ENCODE measurements at places on chromosomes 12 and 14.

DNA sequence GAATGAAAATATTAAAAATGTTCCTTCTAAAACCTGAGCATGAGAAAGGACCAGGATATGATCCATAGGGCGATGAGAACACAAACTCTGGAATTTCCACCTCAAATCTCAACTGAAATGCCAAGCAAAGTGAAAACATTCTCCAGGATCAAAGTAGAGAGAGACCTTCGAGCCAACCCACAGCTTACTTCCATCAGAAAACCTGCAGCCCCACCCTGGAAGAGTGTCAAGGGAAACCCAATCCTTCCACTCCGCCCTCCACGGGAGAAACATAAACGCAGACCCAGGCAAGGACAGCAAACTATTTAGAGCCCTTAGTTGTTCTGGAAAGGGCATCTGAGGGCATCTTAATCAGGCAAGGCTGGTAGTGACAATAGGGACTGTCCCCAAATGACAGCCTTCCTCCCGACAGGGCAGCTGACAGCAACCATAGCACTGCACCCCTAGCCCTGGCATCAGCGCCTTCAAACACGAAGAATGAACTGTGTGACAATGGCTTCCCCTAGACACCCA, 21.8 kb downstream of the SLC15A4 start:
- H3K27me3 ChIP-seq, result no peaks in the 10 kb centered on the region
- H3K4me1 ChIP-seq, result no peaks in the 10 kb centered on the region
- no peak overlapping the region for H3K4me3 ChIP-seq
- DNase-seq, result peak; percentile 2
- H3K27ac ChIP-seq, result no peak overlapping the region

- no peaks in the 10 kb centered on the region for H3K27me3 ChIP-seq
- no peaks in the 10 kb centered on the region for H3K4me1 ChIP-seq
- no peak overlapping the region for H3K27ac ChIP-seq
- H3K4me3 ChIP-seq, result no peak overlapping the region
Observed at GRCh38 chr14:75800792-75801191, 139.7 kb downstream of the TTLL5 start.

DNA sequence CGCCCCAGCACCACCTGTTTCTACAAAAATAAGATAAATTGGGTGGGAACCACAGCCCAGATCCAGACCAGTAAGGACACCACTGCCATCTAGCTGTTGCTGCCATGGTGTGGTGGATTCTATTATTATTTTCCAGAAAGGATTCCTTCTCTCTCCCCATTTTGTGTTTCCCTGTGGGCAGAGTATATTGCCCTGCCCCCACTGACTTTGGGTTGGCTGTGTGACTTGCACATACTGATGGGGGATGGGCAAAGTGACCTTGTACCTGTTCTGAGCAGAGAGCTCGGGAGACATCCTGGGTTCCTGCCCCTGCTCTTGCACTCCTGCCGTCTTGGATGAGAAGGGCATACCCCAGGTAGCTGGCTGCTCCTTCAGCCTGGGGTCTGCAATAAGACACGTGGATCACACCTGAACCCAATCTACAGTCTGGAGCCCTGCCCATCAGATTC, 24.3 kb downstream of the MOAP1 start:
- peaks cover 6% of the 10 kb centered on the region for H3K4me1 ChIP-seq
- no peaks in the 10 kb centered on the region for H3K36me3 ChIP-seq
- no peak overlapping the region for H3K27ac ChIP-seq
- DNase-seq, result peak; percentile 22
- H3K4me3 ChIP-seq, result no peak overlapping the region

- no peaks in the 10 kb centered on the region for H3K27me3 ChIP-seq
- H3K36me3 ChIP-seq, result no peaks in the 10 kb centered on the region
- H3K4me3 ChIP-seq, result no peak overlapping the region
- no peak for DNase-seq
Observed at GRCh38 chr14:89493877-89494634, 77.0 kb upstream of the FOXN3 start.

DNA sequence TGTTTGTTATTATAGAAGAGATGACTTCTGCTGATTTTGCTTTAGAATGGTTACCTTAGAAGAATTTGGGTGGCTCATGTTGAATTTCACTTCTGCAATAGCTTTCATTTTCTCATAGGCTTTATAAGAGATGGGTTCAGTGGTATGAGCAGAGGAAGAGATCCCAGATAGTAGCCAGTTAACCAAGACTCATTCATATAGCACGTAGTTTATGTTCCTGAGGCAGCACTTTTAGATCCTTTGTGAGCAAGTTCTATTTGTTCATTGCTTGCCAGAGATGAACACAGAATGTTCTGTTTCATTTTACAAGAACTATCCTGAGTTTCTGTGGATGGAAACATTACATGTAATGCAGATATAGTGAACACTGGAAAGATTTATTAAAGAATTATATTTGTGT, 32.2 kb downstream of the RAB21 start:
- no peaks in the 10 kb centered on the region for H3K4me1 ChIP-seq
- no peak for DNase-seq
- no peaks in the 10 kb centered on the region for H3K27me3 ChIP-seq
- H3K27ac ChIP-seq, result no peak overlapping the region
- H3K4me3 ChIP-seq, result no peak overlapping the region

DNA sequence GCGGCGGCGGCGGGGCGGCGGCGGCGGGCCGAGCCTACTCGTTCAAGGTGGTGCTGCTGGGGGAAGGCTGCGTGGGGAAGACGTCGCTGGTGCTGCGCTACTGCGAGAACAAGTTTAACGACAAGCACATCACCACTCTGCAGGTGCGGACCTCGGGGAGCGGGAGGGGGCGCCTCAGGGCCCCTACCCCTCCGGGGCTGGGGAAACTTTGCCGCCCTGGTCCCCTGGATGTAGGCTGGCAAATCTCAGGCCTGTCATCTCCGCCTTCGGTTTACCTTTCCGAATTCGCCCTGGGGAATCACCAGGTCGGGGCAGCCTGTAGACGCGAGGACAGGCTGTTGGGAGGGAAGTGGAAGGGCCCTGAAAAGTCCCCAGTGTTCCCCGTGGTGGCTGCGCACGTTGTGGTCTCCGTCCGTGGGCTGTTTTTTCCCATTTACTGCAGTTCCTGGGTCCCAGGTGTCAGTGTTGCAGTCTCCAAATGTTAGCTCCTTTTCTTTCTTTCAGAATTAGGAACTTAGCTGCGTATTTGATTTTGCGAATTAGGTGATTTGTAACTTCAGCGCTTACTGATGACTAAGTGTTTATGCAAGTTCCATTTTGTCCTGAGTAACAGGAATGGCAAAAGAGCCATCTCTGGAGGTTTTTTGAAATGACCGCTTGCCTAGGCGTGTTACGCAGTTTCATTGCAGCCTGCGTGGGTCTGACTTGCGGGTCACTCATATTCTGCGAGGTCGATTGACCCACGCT, 656 bp downstream of the RAB21 start:
- peak overlapping the region; percentile 96 for H3K27ac ChIP-seq
- H3K36me3 ChIP-seq, result no peaks in the 10 kb centered on the region
- DNase-seq, result peak; percentile 42
- H3K4me3 ChIP-seq, result peak overlapping the region; percentile 37
- H3K27me3 ChIP-seq, result no peaks in the 10 kb centered on the region
- H3K4me1 ChIP-seq, result peaks cover 13% of the 10 kb centered on the region

GRCh38 chr12:108768591-108769500, 37.5 kb upstream of the CORO1C start:
- peaks cover 11% of the 10 kb centered on the region for H3K4me1 ChIP-seq
- H3K36me3 ChIP-seq, result no peaks in the 10 kb centered on the region
- peak overlapping the region; percentile 16 for H3K4me3 ChIP-seq
- H3K27ac ChIP-seq, result no peak overlapping the region

GRCh38 chr12:98345308-98345876, 170.0 kb upstream of the TMPO start:
- no peaks in the 10 kb centered on the region for H3K27me3 ChIP-seq
- no peaks in the 10 kb centered on the region for H3K4me1 ChIP-seq
- no peaks in the 10 kb centered on the region for H3K36me3 ChIP-seq
- no peak for DNase-seq

DNA sequence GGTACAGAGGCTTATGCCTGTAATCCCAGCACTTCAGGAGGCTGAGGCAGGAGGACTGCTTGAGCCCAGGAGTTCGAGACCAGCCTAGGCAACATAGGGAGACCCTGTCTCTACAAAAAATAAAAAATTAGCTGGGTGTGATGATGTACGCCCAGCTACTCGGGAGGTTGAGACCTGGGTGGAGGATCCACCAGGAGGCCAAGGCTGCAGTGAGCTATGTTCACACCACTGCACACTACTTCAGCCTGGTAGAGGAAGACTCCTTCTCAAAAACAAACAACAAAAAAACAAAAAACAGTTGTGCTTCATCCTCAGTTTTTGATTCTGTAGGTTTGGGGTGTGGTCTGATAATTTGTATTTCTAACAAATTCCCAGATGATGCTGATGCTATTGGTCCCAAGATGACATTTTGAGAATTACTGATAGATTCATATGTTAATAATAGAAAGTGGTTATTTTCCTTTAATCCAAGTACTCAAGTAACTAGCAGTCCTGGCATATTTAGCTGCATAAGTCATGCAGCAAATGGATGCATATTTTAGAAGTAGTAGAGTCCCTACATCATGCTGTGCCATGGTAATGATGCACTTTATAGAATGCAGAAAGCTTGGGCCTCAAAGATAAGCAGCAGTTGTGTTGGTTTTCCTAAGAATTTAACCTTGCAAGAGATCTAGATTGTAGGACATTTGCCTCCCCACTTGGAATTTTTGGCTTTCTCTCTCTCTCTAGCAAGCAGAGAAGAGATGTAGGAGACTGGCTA, 76.1 kb upstream of the PAWR start:
- H3K36me3 ChIP-seq, result no peaks in the 10 kb centered on the region
- H3K4me3 ChIP-seq, result no peak overlapping the region
- H3K27me3 ChIP-seq, result no peaks in the 10 kb centered on the region
- DNase-seq, result no peak
- no peak overlapping the region for H3K27ac ChIP-seq
- H3K4me1 ChIP-seq, result no peaks in the 10 kb centered on the region

GRCh38 chr14:105629886-105630215, 103.5 kb downstream of the TMEM121 start:
- H3K4me3 ChIP-seq, result no peak overlapping the region
- DNase-seq, result no peak
- no peak overlapping the region for H3K27ac ChIP-seq
- no peaks in the 10 kb centered on the region for H3K4me1 ChIP-seq
- H3K27me3 ChIP-seq, result no peaks in the 10 kb centered on the region
- no peaks in the 10 kb centered on the region for H3K36me3 ChIP-seq

GRCh38 chr14:102983496-102983895, 61.0 kb downstream of the AMN start:
- no peaks in the 10 kb centered on the region for H3K4me1 ChIP-seq
- H3K27ac ChIP-seq, result no peak overlapping the region
- peaks cover 6% of the 10 kb centered on the region for H3K36me3 ChIP-seq
- DNase-seq, result no peak
- H3K27me3 ChIP-seq, result no peaks in the 10 kb centered on the region

DNA sequence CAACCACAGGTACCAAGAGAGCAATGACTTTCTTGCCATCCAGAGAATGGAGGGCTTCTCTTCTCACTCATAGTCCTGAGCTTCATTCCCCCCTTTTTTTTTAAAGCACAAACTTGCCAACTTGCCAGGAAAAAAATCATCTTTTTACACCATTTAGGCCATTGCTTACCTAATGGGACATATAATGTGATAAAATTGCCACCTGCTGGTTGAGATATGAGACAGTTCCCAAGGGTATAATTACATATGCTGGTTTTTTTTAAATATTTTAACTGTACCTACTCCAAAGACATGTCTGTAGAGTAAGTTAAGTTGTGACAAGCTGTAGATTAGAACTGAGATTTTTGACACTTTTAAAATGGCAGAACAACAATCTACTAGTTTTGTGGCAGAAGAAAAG, 519.1 kb upstream of the SEL1L start:
- H3K27me3 ChIP-seq, result no peaks in the 10 kb centered on the region
- H3K4me3 ChIP-seq, result no peak overlapping the region
- H3K4me1 ChIP-seq, result no peaks in the 10 kb centered on the region
- H3K36me3 ChIP-seq, result no peaks in the 10 kb centered on the region

- peak overlapping the region; percentile 57 for H3K4me3 ChIP-seq
- peak overlapping the region; percentile 97 for H3K27ac ChIP-seq
- no peak for DNase-seq
- no peaks in the 10 kb centered on the region for H3K27me3 ChIP-seq
- no peaks in the 10 kb centered on the region for H3K36me3 ChIP-seq
Observed at GRCh38 chr12:71840231-71840847, 780 bp downstream of the TBC1D15 start.

- no peak overlapping the region for H3K4me3 ChIP-seq
- peaks cover 15% of the 10 kb centered on the region for H3K4me1 ChIP-seq
- no peaks in the 10 kb centered on the region for H3K36me3 ChIP-seq
Observed at GRCh38 chr12:49838973-49839633, 3.8 kb downstream of the BCDIN3D start.

- H3K27me3 ChIP-seq, result no peaks in the 10 kb centered on the region
- DNase-seq, result no peak
- no peaks in the 10 kb centered on the region for H3K4me1 ChIP-seq
- H3K36me3 ChIP-seq, result no peaks in the 10 kb centered on the region
- no peak overlapping the region for H3K4me3 ChIP-seq
- H3K27ac ChIP-seq, result no peak overlapping the region
Observed at GRCh38 chr14:33454022-33454595, 496.8 kb downstream of the EGLN3 start.

GRCh38 chr14:43172899-43173548, 1334.1 kb downstream of the FSCB start:
- H3K27ac ChIP-seq, result no peak overlapping the region
- no peaks in the 10 kb centered on the region for H3K27me3 ChIP-seq
- DNase-seq, result no peak
- H3K4me3 ChIP-seq, result no peak overlapping the region
- no peaks in the 10 kb centered on the region for H3K4me1 ChIP-seq
- H3K36me3 ChIP-seq, result no peaks in the 10 kb centered on the region

DNA sequence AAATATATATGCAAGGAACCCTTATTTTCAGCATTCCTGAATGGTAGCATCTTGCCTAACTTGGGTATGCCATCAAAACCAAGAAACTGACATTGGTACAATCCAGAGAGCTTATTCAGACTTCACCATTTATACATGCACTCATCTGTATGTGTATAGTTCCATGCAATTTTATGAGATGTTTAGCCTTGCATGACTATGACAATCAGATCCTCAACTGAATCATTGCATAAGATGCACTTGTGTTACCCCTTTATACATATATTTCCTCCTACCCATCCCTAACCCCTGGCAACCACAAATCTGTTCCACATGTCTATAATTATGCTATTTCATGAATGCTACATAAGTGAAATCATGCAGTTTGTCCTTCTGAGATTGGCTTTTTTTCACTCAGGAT, 37.0 kb upstream of the PPFIBP1 start:
- no peaks in the 10 kb centered on the region for H3K36me3 ChIP-seq
- no peak overlapping the region for H3K27ac ChIP-seq
- peaks cover 3% of the 10 kb centered on the region for H3K4me1 ChIP-seq
- no peaks in the 10 kb centered on the region for H3K27me3 ChIP-seq
- DNase-seq, result no peak

- DNase-seq, result peak; percentile 76
- H3K4me1 ChIP-seq, result peaks cover 46% of the 10 kb centered on the region
- H3K27me3 ChIP-seq, result no peaks in the 10 kb centered on the region
- H3K4me3 ChIP-seq, result peak overlapping the region; percentile 45
- H3K27ac ChIP-seq, result no peak overlapping the region
Observed at GRCh38 chr14:38208618-38209562, 1.2 kb downstream of the SSTR1 start.

GRCh38 chr12:120870415-120870814, 33.7 kb downstream of the SPPL3 start:
- H3K36me3 ChIP-seq, result no peaks in the 10 kb centered on the region
- H3K4me1 ChIP-seq, result peaks cover 6% of the 10 kb centered on the region
- H3K4me3 ChIP-seq, result no peak overlapping the region
- DNase-seq, result no peak

Data from body of pancreas (tissue), 4 donors.